ENCODE measurements at places on chromosomes 2 and 18. TPM values are rescaled to one million over a fixed set of nuclear protein-coding genes. Genes with fewer than 3 reads are reported as not detected.

Gene CPS1
- total RNA-seq = 1.4 TPM

Gene SMYD1
- total RNA-seq = not detected

Gene TLX2
- 0.82 TPM for total RNA-seq

Gene NYAP2
- not detected for total RNA-seq

Gene STAT4
- total RNA-seq = 92.2 TPM

Gene ITPRIPL1
- total RNA-seq = 44.8 TPM

Gene LYG1
- total RNA-seq = 2.0 TPM

Gene NXPH2
- total RNA-seq = not detected

Gene OBSL1
- 0.37 TPM for total RNA-seq

Gene ASPRV1
- 1.0 TPM for total RNA-seq

Gene RGPD3
- total RNA-seq = 0.34 TPM

Measured in activated T-helper 2 cell treated with anti-CD3 and anti-CD28 coated beads, Interferon-gamma antibody, Interleukin-2, Interleukin-4, amounts not matched to agents 10 μg/mL and 5 μg/mL and 100 μg/mL, durations not matched to agents 14 hours and 24 hours and 36 hours (primary cell).